GM23248 (cell line): ENCODE measurements at places on chromosomes 3 and 15. TPM values are rescaled to one million over a fixed set of nuclear protein-coding genes. Genes with fewer than 3 reads are reported as not detected.

Gene TPRG1
- not detected in 2 replicates for total RNA-seq

Gene ADAMTS7
- 2.4 and 4.8 TPM in 2 replicates for total RNA-seq

Gene C3orf80
- 0.43 and 1.3 TPM in 2 replicates for total RNA-seq

Gene RABL3
- 17.2 and 22.6 TPM in 2 replicates for total RNA-seq

Gene NME9
- total RNA-seq, result not detected in 2 replicates

GRCh38 chr3:100864471-100865250, 128.6 kb downstream of the ABI3BP start:
- DNase-seq, result no peak
- no peaks in the 10 kb centered on the region for H3K36me3 ChIP-seq
- peaks cover 3% of the 10 kb centered on the region; the same call in 1 of the 2 replicates for H3K4me1 ChIP-seq
- H3K27ac ChIP-seq, result no peak overlapping the region
- H3K27me3 ChIP-seq, result no peaks in the 10 kb centered on the region
- no peak overlapping the region for H3K4me3 ChIP-seq

DNA sequence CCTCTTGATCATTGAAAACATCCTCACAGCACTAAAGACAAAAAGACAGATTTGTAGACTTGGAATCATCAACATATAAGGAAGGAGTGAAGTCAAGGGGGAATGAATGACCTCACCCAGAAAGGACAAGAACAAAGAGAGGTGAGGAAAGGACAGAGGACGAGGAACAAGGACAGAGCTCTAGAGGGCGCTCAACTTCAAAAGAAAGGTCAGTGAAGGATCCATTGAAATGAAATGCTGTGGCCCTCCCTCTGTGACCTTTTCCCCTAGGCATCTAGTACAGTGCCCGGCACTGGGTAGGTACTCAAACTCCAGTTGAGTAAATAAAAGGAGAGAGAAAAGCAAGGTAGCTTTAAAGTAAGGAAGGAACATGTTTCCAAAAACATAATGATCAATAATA, 2.6 kb downstream of the ATP8B4 start:
- H3K4me1 ChIP-seq, result no peaks in the 10 kb centered on the region
- no peak overlapping the region for H3K27ac ChIP-seq
- H3K36me3 ChIP-seq, result no peaks in the 10 kb centered on the region
- no peak overlapping the region for H3K4me3 ChIP-seq

- no peaks in the 10 kb centered on the region for H3K27me3 ChIP-seq
- H3K36me3 ChIP-seq, result peaks cover 28% of the 10 kb centered on the region
Observed at GRCh38 chr3:169792359-169792758, 19.2 kb downstream of the MYNN start.

- no peaks in the 10 kb centered on the region for H3K36me3 ChIP-seq
- H3K4me3 ChIP-seq, result no peak overlapping the region
- no peak for DNase-seq
- H3K4me1 ChIP-seq, result no peaks in the 10 kb centered on the region
Observed at GRCh38 chr3:182092662-182093262, 381.0 kb downstream of the SOX2 start.

GRCh38 chr15:66748708-66749035, 46.6 kb downstream of the SMAD6 start:
- H3K27ac ChIP-seq, result peak overlapping the region; percentile 78
- H3K36me3 ChIP-seq, result no peaks in the 10 kb centered on the region
- H3K4me1 ChIP-seq, result peaks cover 80% of the 10 kb centered on the region
- no peaks in the 10 kb centered on the region for H3K27me3 ChIP-seq

- no peaks in the 10 kb centered on the region for H3K36me3 ChIP-seq
- H3K4me3 ChIP-seq, result 0 out of 2 replicates have a peak overlapping the region, but pooled peaks have one; percentile 0
- H3K27me3 ChIP-seq, result no peaks in the 10 kb centered on the region
- DNase-seq, result peak; percentile 98
Observed at GRCh38 chr3:140292684-140293083, 357.7 kb downstream of the CLSTN2 start.

GRCh38 chr3:192915304-192915703, 2.4 kb downstream of the MB21D2 start:
- no peaks in the 10 kb centered on the region for H3K36me3 ChIP-seq
- peaks cover 12% of the 10 kb centered on the region for H3K4me1 ChIP-seq
- peak overlapping the region; percentile 96 for H3K4me3 ChIP-seq
- no peaks in the 10 kb centered on the region for H3K27me3 ChIP-seq
- H3K27ac ChIP-seq, result no peak overlapping the region
